ENCODE measurements at places on chromosomes 4 and X.
A peak's percentile ranks its signal among the peaks of the same experiment; 100 is the strongest.

DNA sequence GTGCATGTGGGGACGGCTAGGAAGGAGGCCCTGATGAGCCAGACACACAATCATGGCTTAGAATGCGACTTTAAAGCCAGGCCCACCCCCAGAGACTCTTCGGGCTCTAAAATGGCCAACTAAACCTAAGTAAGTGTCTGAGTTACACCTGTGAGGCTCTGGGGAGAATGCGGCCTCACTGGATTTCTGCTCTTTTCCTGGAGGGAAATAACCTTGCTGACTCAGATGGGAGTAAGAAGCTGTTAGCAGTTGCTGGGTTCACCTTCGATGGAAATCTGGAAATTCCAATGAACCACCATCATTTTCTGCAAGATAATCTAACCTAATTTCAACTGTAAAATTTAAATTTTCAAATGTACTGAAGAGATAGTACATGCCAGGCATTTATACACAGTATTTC, 97.6 kb upstream of the MAML3 start:
- H3K4me1 ChIP-seq: peaks cover 13% of the 10 kb centered on the region
- no peaks in the 10 kb centered on the region for H3K36me3 ChIP-seq
- no peak overlapping the region for H3K27ac ChIP-seq
- no peaks in the 10 kb centered on the region for H3K27me3 ChIP-seq
- no peak overlapping the region for H3K4me3 ChIP-seq

DNA sequence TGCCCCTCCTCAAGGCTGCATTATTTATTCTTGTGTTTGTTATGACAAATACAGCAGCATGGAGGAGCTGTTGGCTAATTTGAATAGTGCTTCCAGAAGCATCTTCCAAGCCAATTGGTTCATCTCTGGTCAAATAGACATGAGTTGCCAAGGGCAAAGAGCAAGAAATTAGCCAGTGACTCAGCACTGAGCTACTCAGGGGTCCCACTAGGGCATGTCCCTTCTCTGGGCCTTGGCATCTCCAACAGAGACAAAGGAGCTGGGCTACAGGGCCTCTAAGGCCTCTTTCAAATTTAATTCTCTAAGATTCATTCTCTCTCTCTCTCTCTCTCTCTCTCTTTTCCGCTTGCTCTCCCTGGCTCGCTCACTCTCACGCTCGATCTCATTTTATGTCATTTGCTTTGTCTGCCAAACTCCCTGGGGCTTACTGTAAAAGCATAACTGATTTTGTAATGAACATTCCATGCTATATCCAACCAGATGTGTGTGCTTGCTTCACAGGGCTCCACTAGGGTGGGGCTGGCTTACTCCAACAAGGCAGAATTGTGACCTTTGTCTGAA, 86.7 kb upstream of the MAGEA4 start:
- no peaks in the 10 kb centered on the region for H3K27me3 ChIP-seq
- no peak for DNase-seq
- no peak overlapping the region for H3K4me3 ChIP-seq
- H3K36me3 ChIP-seq: no peaks in the 10 kb centered on the region
- H3K4me1 ChIP-seq: no peaks in the 10 kb centered on the region

GRCh38 chr4:76716658-76717057, 181.3 kb downstream of the SOWAHB start:
- no peaks in the 10 kb centered on the region for H3K4me1 ChIP-seq
- no peak overlapping the region for H3K27ac ChIP-seq
- no peak for DNase-seq
- no peaks in the 10 kb centered on the region for H3K27me3 ChIP-seq
- H3K4me3 ChIP-seq: no peak overlapping the region

DNA sequence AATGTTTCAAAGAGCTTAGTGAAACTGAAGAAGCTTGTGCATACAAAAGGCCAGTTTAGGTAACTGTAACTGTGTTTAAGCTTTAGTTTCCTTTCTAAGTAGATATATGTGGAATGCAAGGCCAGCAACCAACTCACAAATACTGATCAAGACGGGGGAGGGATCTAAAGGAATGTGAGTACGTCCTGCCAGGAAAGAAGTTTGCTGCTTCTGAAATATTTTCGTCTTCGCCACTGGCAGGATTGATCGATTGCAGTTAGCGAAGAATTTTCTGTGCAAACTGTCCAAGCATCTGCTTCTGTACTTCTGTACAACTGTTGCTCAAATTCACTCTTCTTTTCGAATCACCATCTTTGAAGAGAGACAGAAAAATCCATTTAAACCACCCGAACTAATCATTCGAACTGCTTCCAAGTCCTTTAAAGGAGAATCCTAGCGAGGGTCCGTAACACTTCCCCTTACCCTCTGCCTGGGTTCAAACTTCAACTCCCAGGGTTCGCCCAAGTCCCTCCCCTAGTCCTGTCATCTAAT, 373 bp upstream of the INTS6L start:
- H3K27ac ChIP-seq: peak overlapping the region; percentile 55
- H3K36me3 ChIP-seq: no peaks in the 10 kb centered on the region
- no peaks in the 10 kb centered on the region for H3K27me3 ChIP-seq
- peak overlapping the region; percentile 49 for H3K4me3 ChIP-seq
- no peak for DNase-seq

DNA sequence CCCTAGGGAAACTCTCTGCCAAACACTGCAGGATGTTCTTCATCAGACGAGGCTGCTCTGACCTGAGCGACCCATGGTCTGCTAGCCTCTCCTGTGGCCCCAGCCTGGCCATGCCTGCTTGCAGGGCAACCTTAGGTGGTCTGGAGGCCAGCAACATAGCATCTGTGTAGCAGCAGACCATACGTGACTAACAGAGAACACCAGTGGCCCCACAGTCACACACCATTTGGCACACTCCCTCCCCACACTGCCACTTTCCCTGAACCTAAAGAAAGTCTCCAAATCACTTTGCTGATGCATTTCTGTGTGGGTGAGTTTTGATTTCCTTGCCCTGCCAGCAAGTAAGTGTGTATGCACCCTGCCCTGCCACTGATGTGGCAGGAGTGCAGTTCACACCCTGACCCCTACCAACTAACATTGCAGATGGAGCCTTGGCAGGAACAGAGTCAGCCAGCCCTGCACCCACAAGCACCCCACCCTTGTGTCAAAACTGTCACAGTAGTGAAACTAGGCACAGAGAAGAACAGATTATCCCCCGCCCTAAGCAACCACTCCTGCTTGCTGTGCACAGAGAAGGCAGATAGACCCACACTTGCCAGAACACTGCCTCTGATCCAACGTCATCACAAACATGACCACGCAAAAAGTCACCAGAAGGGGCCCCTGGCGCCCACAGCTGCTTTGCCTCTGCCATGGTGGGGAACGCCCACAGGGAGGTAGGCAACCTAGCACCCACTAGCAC, 249.1 kb downstream of the SPIN4 start:
- no peaks in the 10 kb centered on the region for H3K4me1 ChIP-seq
- no peak for DNase-seq
- no peak overlapping the region for H3K27ac ChIP-seq
- H3K27me3 ChIP-seq: no peaks in the 10 kb centered on the region
- no peaks in the 10 kb centered on the region for H3K36me3 ChIP-seq
- H3K4me3 ChIP-seq: no peak overlapping the region

DNA sequence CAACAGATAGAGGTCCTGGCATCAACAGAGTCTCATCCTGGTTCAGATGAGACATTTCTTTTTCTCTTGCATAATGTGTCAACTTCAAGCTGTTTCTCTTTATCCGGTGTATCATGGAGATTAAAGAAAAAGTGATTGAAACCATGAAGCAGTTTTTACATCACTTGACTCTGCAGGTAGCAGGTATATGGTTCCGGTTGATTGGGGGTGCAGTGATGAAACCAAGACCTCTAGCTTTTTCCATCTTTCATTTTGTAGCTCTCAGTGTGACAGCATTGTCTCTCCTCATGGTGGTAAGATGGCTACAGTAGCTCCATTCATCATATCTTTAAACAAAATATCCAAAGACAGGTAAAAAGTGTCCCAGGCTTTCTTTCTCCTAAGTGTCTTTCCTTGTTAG, 2.4 kb upstream of the HOPX start:
- DNase-seq: no peak
- H3K36me3 ChIP-seq: no peaks in the 10 kb centered on the region
- H3K27me3 ChIP-seq: no peaks in the 10 kb centered on the region
- H3K4me3 ChIP-seq: no peak overlapping the region

DNA sequence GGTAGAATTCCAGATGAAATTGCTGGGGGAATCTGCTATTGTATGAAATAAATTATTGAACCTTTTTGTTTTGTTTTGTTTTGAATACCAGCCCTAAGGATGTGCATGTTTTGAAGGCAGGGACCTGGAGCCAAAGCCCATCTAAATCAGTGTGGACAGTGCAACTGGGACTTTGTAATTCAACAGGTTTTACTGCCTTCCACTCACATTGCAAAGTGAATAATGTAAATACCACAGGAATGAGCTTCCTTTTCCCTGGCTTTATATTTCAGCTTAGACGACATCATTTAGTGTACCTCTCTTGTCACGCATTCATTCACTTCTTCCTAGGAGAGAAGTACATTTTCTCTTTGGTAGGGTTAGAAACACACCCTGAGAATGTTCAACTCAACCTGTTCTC, 795.0 kb downstream of the CENPC start:
- H3K36me3 ChIP-seq: no peaks in the 10 kb centered on the region
- H3K27me3 ChIP-seq: no peaks in the 10 kb centered on the region
- H3K4me1 ChIP-seq: no peaks in the 10 kb centered on the region

GRCh38 chrX:12994321-12994720, 19.4 kb downstream of the TMSB4X start:
- no peak overlapping the region for H3K4me3 ChIP-seq
- peak overlapping the region; percentile 62 for H3K27ac ChIP-seq
- no peaks in the 10 kb centered on the region for H3K27me3 ChIP-seq
- peaks cover 46% of the 10 kb centered on the region for H3K4me1 ChIP-seq

DNA sequence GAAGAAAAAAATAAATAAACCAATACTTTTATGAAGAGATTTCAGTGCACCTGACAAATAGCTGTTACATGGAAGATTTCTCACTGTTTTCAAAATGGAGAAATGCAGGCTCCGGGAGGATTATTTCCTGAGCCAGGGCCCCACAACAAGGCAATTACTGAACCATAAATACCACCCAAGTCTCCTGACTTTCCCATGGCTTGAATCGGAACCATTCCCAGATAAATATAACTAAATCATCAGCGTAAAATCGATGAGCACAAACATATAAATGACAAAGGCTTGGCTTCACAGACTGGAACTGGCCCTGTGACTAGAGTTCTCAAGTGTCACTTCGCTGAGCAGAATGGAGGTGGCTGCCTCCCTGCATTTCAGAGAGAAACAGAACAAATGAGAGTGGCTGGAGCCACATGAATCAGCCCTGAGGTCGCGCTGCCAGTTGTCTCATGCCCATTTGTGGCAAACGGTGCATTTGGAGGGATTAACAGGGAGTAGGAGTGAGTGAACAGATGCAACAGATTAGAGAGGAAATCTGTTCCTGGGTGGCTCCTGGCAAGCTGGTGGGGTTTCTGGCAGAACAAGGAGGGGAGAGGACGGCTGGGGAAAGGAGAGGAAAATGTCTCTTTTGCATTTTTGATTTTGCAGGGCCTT, 57.3 kb upstream of the STIM2 start:
- no peak overlapping the region for H3K4me3 ChIP-seq

DNA sequence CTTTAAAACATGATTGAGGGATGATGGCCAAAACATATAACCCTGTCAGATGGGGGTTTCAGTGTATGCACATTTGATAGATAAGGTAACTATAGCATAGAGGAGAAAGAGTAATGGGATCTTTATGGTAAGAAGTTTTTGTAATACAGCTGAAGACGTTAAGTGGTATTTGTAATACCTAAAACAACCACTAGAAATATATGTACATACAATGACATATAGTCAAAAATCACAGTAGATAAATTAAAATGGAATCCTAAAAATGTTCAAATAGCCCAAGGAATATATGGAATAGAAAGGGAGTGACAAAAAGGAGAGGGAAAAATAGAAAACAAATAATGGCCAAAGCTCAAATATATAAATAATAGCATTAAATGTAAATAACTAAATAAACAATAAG, 371.3 kb upstream of the FSTL5 start:
- no peak overlapping the region for H3K27ac ChIP-seq
- H3K36me3 ChIP-seq: no peaks in the 10 kb centered on the region
- no peaks in the 10 kb centered on the region for H3K27me3 ChIP-seq
- no peak overlapping the region for H3K4me3 ChIP-seq

- H3K36me3 ChIP-seq: no peaks in the 10 kb centered on the region
- H3K27me3 ChIP-seq: no peaks in the 10 kb centered on the region
- no peak overlapping the region for H3K27ac ChIP-seq
- DNase-seq: no peak
- no peak overlapping the region for H3K4me3 ChIP-seq
Observed at GRCh38 chr4:59608466-59608865, 1591.7 kb upstream of the ADGRL3 start.

GRCh38 chrX:38856670-38857265, 55.5 kb downstream of the MID1IP1 start:
- no peak overlapping the region for H3K4me3 ChIP-seq
- no peaks in the 10 kb centered on the region for H3K36me3 ChIP-seq
- no peaks in the 10 kb centered on the region for H3K4me1 ChIP-seq
- peaks cover 4% of the 10 kb centered on the region for H3K27me3 ChIP-seq
- no peak overlapping the region for H3K27ac ChIP-seq
- no peak for DNase-seq

DNA sequence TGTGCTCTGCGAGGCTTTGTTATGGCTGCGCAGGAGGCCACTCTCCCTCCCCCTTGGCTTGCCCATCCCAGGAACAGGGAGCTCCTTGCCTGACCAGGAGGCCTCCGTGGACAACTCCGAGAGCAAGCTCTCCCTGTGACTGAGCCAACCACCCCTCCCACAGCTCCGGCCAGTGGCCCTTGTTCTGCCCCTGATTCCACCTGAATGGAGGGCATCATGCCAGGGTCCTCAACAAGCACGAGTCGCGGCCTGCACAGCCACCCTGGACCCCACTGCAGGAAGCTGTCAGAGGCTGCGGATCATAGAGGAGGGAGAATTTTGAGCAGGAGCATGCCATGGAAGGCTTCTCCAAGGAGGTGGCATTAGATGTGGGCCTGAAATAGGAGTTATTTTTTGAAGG, 44.8 kb upstream of the GRPEL1 start:
- H3K27me3 ChIP-seq: no peaks in the 10 kb centered on the region
- H3K27ac ChIP-seq: no peak overlapping the region
- no peak for DNase-seq
- H3K4me1 ChIP-seq: no peaks in the 10 kb centered on the region
- H3K36me3 ChIP-seq: no peaks in the 10 kb centered on the region

- H3K36me3 ChIP-seq: no peaks in the 10 kb centered on the region
- peaks cover 15% of the 10 kb centered on the region for H3K4me1 ChIP-seq
- H3K27me3 ChIP-seq: no peaks in the 10 kb centered on the region
- DNase-seq: peak; percentile 65
Observed at GRCh38 chr4:83618431-83618830, 82.5 kb downstream of the GPAT3 start.

- H3K4me3 ChIP-seq: no peak overlapping the region
- DNase-seq: no peak
- no peaks in the 10 kb centered on the region for H3K27me3 ChIP-seq
- H3K36me3 ChIP-seq: no peaks in the 10 kb centered on the region
- H3K4me1 ChIP-seq: no peaks in the 10 kb centered on the region
- H3K27ac ChIP-seq: no peak overlapping the region
Observed at GRCh38 chr4:7487502-7487901, 52.8 kb upstream of the PSAPL1 start.

- H3K4me3 ChIP-seq: no peak overlapping the region
- no peak overlapping the region for H3K27ac ChIP-seq
- H3K27me3 ChIP-seq: no peaks in the 10 kb centered on the region
- no peaks in the 10 kb centered on the region for H3K4me1 ChIP-seq
Observed at GRCh38 chr4:125620066-125620860, 305.5 kb downstream of the FAT4 start.

- no peaks in the 10 kb centered on the region for H3K4me1 ChIP-seq
- no peak overlapping the region for H3K4me3 ChIP-seq
- H3K27me3 ChIP-seq: no peaks in the 10 kb centered on the region
- H3K36me3 ChIP-seq: no peaks in the 10 kb centered on the region
- no peak for DNase-seq
- H3K27ac ChIP-seq: no peak overlapping the region
Observed at GRCh38 chrX:48513670-48514069, 4.9 kb downstream of the PORCN start.
